ENCODE measurements at places on chromosomes 7 and 10.

DNA sequence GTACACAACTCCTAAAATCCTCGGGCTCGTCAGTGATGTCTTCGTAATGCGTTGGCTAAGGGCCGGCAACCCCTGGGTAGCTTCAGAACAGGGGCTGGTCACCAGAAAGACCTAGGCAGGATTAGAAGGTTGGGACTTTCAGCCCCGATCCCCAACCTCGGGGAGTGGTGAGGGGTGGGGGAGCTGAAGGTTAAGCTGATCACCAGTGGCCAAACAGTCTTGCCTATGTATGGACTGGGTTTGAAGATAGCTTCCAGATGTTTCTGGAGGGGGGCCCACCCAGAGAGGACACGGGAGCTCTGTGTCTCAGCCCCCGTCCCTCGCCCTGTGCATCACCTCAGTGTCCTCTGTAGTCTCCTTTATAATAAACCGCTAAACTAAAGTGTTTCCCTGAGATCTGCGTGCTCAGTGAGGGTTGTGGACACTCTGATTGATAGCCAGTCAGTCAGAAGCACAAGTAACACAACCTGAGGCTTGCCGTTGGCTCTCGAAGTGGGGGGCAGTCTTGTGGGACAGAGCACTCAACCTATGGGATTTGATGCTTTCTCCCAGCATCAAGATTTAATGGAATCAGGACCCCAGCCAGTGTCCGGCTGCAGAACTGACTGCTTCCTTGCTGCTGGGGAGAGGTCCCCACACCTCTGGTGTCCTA, 10.0 kb downstream of the PPP2R2D start:
- DNase-seq, result no peak

DNA sequence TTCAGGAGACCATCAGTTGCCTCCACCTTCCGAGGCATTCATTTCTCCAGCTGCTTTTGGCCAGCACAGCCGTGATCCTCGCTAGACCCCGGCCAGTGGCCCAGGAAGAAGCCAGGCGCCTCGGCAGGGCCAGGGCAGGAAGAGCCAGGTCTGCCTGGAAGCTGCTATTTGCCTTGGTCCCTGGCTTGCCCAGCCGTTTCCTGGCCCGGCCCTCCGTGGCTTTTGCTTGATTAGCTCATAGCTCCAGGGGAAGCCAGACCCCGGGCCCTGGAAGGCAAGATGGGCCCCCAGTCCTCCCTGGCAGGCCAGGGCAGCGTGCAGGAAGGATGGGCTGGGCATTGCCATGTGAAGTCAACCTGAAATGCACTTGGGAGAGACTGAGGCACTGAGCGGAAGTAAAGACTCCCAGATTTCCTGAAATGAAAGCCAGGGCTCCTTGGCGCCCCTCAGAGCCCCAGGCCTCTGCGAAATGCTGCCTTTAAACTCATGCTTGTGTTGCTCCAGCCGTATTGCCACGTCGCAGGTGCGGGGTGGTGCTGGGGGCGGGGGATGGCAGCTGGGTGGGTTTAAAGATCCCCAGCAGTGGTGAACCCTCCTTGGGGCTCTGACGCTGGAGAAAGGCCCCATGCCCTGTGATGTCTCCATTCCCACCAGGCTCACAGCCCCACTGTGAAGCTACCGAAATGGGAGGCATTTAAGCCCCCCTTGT, 160.6 kb downstream of the GRK5 start:
- DNase-seq, result no peak

- no peak for DNase-seq
Measured at GRCh38 chr10:75065076-75065475, 46.4 kb upstream of the SAMD8 start.

DNA sequence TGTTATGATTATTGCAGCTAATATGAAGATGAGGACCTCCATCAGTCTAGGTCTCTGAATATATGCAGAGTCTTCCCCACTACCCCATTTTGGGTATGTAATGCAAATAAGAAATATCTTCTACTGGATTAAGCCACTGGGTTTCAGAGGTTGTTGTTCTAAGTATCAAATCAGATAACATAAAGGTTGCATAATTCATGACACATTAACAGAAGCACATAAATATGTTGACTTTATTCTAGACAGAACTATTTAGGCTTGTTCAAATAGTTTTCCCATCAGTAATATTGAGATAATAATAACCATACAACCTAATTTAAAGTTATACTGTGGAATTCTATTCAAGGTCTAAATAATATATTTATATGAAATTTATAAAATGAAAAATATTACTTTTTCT, 157.1 kb downstream of the ETV1 start:
- no peak for DNase-seq

- DNase-seq, result no peak
Measured at GRCh38 chr7:105512415-105512814, 9.7 kb downstream of the PUS7 start.

- DNase-seq, result no peak
Measured at GRCh38 chr10:93541402-93542357, 24.8 kb upstream of the FFAR4 start.

DNA sequence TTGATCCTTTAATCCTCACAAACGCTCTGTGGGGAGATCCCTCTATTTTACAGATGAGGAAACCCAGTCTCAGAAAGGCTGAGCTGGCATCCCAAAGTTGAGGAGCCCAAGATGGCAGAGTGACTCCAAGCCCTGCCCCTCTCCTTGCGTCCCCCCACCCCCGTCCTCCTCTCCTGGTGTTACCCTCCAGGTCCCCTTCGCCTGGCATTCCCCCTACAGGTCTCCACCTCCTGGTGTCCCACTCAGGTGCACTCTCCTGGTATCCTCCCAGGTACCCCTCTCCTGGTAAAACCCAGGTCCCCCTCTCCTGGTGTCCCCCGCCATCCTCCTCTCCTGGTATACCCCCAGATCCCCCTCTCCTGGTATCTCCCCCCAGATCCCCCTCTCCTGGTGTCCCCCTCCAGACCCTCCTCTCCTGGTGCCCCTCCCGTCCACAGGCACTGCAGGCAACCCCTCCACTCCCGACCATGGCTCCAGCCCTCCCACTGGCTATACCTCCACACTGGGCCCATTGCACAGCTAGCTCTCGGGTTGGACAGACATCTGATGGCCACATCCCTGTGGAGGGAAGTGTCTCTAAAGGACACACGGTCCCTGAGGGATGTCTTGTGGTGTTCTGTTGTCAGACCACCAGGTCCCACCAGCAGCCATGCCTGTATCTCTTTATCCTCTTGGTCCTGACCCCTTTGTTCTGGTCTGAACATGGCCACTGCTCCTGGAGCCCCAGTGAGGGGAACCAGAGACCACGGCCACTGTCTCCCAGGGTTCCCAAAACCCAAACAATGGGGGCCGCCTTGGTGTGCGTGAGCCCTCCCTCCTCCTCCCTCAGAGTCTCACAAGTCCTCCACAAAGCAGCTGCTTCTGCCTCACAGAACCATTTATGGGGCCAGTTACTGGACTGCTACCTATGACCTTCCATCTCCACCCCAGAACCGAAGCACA, 37.2 kb downstream of the CALML3 start:
- DNase-seq, result no peak

- peak; percentile 23 for DNase-seq
Measured at GRCh38 chr10:96370584-96371157, 11.9 kb upstream of the OPALIN start.

- no peak for DNase-seq
Measured at GRCh38 chr7:3733541-3734140, 432.6 kb downstream of the SDK1 start.

GRCh38 chr10:47150581-47150980, 149.4 kb upstream of the GDF10 start:
- no peak for DNase-seq

- no peak for DNase-seq
Measured at GRCh38 chr7:80588591-80588990, 49.9 kb upstream of the CD36 start.

DNA sequence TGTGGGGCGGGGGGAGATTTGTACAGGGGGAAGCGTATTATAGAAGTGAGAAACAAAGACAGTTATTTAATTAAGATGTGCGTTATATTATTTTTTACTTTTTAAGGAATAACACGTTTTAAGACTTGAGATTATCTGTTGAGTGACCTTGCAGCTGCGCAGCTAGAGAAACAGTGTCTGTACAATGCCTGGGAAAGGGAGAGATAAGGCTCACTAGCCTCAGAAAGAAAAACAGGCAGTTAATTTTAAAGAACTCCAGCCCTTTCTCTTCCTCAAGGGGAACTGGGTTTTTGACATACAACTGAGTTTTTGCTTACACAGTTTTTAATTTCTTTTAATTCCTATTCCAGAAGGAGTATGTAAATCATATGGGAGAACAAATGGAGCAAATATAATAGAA, 50.7 kb downstream of the LMBR1 start:
- DNase-seq, result no peak

DNA sequence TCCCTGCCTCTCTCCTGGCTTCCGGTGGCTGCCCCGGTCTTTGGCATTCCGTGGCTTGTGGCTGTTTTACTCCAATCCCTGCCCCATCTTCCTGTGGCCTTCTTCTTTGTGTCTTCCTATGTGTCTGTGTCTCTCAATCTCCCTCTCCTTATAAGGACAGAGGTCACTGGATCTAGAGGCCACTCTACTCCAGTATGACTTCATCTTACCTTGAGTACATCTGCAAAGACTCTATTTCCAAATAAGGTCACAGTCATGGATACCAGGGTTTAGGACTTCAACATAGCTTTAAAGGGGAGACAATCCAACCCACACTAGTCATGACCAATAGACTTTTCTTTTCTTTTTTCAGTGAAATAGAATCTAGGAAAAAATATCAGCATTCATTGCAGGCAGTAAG, 153.3 kb upstream of the INSYN2A start:
- DNase-seq, result no peak

- DNase-seq, result no peak
Measured at GRCh38 chr7:155758348-155758747, 53.9 kb downstream of the SHH start.

GRCh38 chr10:80449520-80449919, 4.6 kb upstream of the TSPAN14 start:
- no peak for DNase-seq

GRCh38 chr10:63489838-63490237, 24.1 kb upstream of the JMJD1C start:
- no peak for DNase-seq

DNA sequence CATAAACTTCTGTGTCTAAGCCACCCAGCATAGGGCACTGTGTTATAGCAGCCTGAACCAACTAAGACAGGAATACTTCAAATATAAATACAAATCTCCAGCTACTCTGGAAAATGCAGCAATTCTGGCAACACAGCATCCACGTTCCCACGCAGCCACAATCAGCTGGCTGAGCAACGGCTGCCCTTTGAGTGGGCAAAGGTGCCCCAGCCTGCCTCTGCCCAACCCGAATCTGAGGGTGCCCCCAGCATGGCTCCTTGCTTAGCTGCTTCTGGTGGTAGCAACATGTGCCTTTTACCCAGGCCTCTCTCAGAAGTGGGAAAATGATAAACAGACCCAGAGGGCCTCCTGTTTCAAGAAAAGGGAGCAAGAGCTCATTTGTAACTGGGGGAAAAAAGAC, 12.0 kb downstream of the DRGX start:
- DNase-seq, result no peak

GRCh38 chr7:106346678-106347217, 62.0 kb upstream of the NAMPT start:
- no peak for DNase-seq

DNA sequence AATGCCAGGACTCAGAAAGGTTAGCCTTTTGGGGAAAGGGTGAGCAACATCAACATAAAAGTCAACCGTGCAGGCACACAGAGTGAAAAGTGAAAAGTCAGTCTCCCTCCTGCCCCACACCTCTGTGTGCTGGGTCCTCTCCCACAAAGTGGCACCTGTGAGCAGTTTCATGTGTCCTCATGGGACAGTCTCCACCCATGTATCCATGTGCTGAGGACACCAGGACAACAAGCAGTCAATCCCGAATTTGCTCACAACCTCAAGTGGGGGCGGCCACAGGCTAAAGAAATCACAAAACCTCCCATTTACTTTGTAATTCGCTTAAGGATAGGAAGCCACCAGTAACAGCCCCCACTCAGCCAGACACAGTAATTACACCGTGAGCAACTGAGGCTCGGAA, 97.4 kb downstream of the ARHGAP22 start:
- no peak for DNase-seq

GRCh38 chr10:81367132-81367531, 507.9 kb upstream of the NRG3 start:
- no peak for DNase-seq

DNA sequence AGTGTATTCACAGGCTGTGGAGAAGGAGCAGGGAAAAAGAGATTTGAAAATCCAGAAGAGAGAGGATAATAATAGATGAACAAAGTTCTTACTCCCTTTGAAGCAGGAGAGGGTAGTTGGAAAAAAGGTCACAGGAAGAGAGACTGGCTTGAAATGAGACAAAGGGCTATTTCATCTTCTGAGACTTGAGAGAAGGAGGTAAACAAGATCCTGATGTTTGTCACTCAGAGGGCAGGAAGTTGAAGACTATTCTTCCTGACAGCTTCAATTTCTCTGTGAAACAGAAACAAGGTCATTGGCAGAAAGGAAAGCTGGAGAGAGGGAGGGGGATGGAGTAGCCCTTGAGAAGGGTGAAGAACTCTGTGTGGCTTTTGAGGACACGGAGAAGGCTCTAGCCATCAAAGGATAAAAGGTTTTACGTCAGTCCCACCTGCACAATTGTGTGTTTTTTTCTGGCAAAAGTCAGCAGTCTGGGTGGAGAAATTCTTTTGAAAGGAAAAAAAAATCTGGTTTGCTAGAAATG, 216.1 kb upstream of the STEAP4 start:
- DNase-seq, result no peak

DNA sequence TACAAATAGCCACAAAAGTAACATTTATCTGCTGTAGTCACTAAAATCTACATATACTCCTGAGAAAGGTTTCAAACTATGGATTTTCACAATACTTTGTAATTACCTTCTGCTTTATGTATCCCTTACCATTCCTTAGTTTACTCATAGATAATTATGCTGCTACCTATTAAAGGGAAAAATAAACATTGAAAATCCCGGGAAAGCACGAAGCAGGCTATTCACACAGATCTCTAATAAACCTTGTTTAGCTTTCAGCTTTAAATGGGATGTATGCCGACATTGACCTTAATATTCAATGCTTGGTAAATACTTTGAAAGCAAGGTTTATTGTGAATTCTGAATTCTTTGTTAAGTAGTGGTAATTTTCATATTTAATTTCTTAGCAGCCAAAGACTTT, 58.5 kb upstream of the SMIM30 start:
- DNase-seq, result no peak

DNA sequence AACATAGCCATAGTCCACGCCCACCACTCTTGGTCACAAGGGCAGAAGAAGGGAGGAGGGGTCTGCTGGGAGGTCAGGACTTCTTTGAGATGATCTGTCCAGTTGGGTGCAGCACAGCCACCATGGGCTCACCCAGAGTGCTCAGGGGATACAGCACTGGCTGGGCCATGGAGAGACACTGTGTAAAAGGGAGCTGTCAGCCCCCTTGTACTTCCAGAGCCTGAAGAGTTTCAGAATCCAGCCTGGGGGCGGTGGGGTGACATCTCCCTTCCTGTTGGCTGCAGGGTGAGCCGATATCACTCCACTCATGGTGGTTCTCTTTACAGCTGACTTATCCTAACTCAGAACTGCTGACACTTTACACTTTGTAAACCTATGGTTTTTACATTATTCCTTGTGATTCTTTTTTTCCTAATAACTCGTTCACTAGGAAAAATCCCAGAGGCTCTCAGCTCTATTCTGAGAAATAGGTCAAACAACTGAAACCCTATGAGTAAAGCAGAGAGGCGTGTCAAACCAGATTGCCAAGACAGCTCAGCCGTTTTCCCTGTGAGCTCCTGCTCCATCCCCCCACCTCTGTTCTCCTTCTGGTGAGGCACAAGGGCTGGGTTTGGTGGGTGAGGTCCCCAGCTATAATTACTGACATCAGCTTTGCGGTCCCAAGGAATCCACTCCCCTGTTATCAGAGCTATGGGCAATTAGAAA, 3.2 kb upstream of the MRPS24 start:
- DNase-seq, result no peak

GRCh38 chr7:133313575-133313974, 60.7 kb downstream of the EXOC4 start:
- DNase-seq, result no peak
